Activated T-cell treated with anti-CD3 and anti-CD28 coated beads for 48 hours (primary cell): ENCODE measurements at places on chromosomes 2 and 18.

GRCh38 chr2:198873503-198874471, 584.0 kb downstream of the SATB2 start:
- no peak for DNase-seq

DNA sequence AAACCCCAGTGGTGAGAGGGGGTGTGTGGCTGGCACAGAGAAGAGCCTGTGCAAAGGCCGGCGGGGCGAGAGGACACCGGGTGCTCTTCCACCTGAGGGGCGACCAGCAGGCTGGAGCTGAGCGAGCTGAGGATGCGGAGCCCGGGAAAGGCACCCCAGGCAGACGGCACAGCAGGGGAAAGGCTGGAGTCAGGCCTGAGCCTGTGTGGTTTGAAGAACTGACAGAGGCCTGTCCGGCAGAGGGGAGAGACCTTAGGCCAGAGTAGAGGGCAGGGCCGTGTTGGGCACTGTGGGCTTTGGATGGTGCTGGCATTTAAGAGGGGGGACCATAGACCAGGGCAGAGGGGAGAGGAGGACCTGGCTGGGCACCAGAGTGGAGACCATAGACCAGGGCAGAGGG, 149.8 kb downstream of the RTP5 start:
- DNase-seq, result no peak

- no peak for DNase-seq
These were observed 17.1 kb upstream of the OSBPL6 start for GRCh38 chr2:178177066-178177679.

- no peak for DNase-seq
These were observed 91.1 kb downstream of the TTC32 start for GRCh38 chr2:19810637-19811036.

- no peak for DNase-seq
These were observed 31.1 kb downstream of the MYO7B start for GRCh38 chr2:127566576-127566975.

GRCh38 chr2:58541511-58541910, 300.4 kb upstream of the FANCL start:
- no peak for DNase-seq

GRCh38 chr2:20617081-20617575, 33.8 kb downstream of the HS1BP3 start:
- no peak for DNase-seq

GRCh38 chr2:136067459-136067858, 50.5 kb downstream of the CXCR4 start:
- no peak for DNase-seq

GRCh38 chr18:69021211-69021805, 223.4 kb downstream of the CCDC102B start:
- DNase-seq, result no peak

DNA sequence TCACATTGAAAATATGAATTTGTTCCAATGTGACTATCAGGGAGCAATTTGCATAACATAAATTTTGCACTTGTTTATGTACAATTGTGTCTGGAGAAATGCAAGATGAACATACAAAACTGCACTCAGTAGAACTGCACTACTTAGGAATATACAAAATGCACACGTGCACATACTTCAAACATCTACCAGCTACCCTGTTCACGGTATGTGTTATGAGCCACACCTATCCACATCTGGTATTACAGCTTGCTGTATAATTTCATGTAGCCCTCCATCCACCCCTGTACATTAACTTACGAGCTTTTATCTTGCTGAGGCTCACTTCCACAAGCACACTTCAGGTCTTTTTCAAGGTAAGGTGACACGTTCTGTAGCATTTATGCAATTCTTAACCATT, 373.5 kb upstream of the ZEB2 start:
- no peak for DNase-seq

- DNase-seq, result no peak
These were observed 194.6 kb downstream of the GPD2 start for GRCh38 chr2:156630579-156631337.

DNA sequence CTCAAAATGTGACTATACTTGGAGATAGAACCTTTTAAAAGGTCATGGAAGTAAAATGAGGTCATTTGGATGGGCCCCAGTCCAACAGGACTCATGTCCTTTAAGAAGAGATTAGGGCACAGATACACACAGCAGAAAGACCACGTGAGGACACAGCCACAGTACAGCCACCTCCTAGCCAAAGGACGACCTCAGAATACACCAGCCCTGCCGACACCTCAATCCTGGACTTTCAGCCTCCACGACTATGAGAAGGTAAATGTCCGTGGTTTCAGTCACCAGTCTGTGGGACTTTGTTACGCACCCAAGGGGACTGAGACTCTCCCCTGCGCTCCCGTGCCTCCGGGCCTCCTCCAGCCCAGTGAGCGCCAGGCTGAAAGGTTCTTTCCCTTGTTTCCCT, 30.2 kb upstream of the HPCAL1 start:
- DNase-seq, result no peak

- no peak for DNase-seq
These were observed 59.2 kb downstream of the AAK1 start for GRCh38 chr2:69584127-69584889.

GRCh38 chr2:58878778-58879177, 637.7 kb upstream of the FANCL start:
- no peak for DNase-seq

DNA sequence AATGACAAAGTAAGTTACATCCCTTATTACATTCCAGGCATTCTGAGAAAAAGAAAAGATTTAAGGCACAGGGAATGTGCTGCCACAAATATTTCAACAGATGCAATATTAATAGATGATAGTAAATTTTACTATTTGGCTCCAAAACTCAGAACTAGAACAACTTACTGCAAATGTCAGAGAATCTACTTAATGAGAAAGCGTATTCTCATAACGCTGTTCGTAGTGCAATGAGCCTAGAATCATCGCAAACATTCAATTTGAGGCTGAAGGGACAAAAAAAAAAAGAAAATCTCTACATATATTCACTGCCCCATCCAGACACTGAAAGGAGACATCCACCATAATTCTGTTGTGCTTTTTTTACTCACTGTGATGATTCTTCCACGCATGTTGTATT, 272.1 kb upstream of the DOK6 start:
- DNase-seq, result no peak
